ENCODE measurements at places on chromosomes 2 and 18.

GRCh38 chr2:184611361-184612085 lies 13.2 kb downstream of the ZNF804A start:
- DNase-seq: peak; percentile 6

DNA sequence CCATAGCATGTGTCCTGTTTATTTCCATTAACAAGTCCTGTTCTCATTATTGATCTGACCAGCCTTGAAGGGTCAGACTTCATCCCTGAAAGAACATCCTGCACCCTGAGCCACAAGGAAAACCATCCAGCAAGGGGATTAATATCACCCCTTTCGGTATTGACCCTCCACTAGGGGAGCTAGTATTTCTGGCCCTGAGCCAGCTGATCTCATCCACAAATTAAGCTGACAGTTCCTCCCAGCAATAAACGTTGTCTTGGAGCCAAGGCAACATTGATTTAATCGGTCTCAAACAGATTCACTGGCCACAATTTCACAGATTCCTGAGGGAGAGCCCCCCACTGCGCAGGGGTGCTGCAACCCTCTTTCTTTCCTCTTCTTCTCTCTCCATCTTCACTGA lies 353.1 kb upstream of the FANCL start:
- DNase-seq: peak; percentile 39

- DNase-seq: no peak
Measured at GRCh38 chr2:23967846-23968245, 27.6 kb downstream of the UBXN2A start.

- no peak for DNase-seq
Measured at GRCh38 chr2:197782126-197782525, 3.0 kb downstream of the BOLL start.

- peak; percentile 61 for DNase-seq
Measured at GRCh38 chr2:165401285-165401852, 68.1 kb upstream of the CSRNP3 start.

DNA sequence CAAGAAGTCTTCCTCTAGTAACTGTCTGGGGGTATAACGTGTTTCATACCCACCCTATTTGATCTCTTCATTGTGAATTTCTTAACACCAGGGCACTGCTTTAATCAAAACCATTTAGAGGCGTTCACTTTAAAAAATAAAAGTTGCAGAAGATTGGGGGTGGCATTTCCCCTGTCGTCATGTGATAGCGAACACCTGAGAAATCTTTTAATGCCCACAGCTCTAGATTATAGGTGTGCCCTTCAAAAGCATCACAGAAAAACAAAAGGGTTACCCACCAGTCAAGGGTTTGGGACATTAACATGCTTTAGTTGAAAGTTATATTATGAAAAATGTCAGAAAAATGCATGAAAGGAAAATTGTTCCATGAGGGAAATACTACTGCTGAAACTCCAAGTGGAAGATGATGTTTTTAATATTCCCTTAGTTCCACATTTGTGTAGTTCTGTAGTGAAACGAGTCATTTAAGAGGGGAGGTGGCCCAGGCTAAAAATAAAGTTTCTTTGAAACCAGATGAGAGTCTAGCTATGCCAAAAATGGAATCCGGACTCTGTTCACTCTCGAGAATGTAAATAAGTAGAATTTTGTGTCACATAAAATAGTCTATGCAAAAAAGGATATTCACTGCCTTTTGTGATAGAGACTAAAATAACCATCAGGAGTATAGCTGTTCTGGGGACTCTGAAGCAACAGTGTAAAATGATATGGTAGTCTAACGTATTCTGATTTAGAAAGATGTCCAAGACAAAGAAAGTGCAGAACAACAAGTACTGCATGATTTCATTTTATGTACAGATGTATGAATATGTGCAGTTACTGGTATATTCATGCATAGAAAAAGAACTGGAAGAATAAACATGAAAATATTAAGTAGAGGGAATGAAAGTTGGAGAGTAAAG lies 95.3 kb downstream of the TMEM247 start:
- DNase-seq: peak; percentile 10

DNA sequence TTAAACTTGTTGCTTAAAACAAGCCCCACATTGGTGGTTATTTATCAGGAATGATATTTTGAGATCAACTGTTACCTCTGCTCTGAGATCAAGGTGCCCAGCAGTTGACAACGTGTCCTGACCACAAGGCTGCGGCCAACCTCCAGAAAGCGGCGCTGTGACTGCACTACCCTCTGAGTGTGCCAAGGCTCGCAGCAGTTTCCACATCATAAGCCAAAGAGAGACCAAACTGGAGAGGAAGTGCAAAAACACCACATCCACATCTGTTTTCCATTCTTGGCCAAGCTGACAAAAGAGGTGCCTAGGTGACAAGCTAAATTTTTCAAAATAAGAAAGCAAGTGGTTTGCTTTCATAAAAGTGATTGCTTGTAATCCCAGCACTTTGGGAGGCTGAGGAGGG lies 410.8 kb upstream of the POU3F3 start:
- DNase-seq: no peak

DNA sequence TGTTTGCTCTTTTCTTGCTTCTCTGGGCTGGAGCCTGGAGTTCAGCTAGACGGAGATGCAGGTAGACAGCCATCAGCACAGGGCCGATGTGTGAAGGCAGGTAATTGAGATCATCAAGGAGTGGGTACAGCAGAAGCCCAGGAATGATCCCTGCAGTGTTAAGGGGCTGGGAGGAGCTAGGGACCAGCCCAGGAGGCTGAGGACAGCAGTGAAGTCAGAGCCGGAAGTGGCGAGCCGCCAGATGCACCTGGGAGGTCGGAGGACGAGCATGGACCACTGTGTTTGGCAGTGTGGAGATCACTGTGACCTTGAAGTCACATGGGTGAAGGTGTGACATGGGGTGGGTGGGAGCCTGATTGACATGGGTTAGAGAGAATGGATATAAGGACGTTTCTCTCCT lies 6.2 kb upstream of the ZNF236 start:
- DNase-seq: no peak

- peak; percentile 39 for DNase-seq
Measured at GRCh38 chr2:45131587-45131986, 122.3 kb upstream of the SIX2 start.

GRCh38 chr2:184834699-184835397 lies 236.5 kb downstream of the ZNF804A start:
- no peak for DNase-seq

- DNase-seq: peak; percentile 70
Measured at GRCh38 chr2:96537066-96537733, 648 bp downstream of the ARID5A start.

DNA sequence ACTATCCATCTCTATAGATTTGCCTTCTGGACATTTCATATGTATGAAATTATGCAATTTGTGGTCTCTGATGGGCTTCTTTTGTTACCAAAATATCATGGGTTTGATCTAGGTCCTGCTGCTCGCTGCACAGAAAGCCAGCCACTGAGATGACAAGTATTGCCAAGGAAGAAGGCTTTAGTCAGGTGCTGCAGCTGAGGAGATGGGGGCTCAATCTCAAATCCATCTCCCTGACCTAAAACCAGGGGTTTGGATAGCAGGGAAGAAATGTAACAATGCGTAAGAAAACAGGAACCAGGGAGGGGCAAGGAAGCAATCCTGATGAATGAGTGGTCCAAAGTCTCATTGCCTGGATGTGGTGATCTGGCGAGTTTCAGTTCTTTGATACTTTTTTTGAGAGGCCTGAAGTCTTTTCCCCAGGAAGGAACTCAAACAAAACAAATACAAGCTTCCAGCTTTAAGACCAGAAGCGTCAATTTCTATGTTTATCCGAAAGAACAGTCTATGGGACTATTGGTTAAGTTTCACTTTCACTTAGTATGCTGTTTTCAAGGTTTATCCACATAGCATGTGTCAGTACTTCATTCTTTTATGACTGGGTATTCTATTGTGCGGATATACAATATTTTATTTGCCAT lies 3.4 kb upstream of the CKAP2L start:
- DNase-seq: peak; percentile 11

DNA sequence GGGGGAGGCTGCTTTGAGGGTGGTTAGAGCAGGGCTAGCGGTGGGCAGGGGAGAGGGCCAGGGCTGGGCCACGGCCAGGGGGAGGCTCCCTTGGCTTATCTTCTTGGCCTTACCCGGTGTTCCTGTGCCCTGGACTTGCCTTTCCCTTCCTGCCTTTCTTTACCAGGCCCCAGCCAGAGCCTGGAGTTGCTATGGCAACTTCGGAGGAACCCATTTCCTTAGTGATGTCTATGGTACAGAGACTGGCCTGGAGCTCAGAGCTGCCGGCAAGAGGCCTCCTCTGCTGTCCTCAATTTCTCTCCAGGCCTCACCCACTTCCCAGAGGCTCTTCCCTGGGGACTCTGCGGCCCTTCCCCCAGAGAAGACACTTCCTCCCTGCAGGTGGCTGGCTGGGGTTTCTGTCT lies 11.5 kb downstream of the SPEG start:
- peak; percentile 53 for DNase-seq

DNA sequence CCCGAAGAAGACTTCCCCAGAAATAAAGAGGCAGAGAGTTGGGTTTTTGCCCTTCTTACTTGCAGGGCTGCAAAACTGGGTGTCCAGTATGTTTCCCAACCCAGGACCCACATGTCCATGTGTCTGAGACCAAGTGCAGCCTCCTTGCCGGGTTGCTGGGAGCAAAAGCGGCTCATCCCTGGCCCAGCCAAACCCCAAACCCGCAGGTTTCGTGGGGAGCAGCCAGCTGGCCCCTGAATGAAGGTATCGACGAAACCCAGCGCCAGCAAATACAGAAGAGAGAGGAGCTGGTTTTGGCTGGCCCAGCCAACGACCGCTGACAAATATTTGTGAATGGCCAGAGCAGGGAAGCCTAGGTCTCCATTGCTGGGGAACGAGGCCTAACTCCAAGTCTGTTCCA lies 197.1 kb downstream of the SMAD7 start:
- DNase-seq: no peak

- no peak for DNase-seq
Measured at GRCh38 chr2:189147361-189147760, 32.2 kb downstream of the COL5A2 start.

DNA sequence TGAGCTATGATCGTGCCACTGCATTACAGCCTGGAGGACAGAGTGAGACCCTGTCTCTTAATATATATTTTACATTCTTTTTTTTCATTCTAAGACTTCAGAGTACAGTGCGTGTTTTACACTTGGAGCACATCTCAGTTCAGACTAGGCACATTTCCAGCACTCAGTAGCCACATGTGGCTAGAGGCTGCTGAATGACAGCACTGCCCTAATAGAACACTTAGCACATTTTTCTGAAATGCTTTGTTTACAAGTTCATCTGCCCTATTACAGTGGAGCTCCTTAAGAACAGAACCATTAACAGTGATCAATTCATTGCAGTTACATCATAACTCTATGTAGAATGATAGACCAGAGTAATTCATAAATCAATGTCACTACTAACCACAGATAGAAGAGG lies 138.1 kb downstream of the SUCLG1 start:
- no peak for DNase-seq

- DNase-seq: no peak
Measured at GRCh38 chr2:15720561-15721307, 129.1 kb downstream of the DDX1 start.

- DNase-seq: no peak
Measured at GRCh38 chr2:16828828-16829160, 163.2 kb upstream of the CYRIA start.

GRCh38 chr2:168137510-168138180 lies 109.8 kb downstream of the STK39 start:
- no peak for DNase-seq

DNA sequence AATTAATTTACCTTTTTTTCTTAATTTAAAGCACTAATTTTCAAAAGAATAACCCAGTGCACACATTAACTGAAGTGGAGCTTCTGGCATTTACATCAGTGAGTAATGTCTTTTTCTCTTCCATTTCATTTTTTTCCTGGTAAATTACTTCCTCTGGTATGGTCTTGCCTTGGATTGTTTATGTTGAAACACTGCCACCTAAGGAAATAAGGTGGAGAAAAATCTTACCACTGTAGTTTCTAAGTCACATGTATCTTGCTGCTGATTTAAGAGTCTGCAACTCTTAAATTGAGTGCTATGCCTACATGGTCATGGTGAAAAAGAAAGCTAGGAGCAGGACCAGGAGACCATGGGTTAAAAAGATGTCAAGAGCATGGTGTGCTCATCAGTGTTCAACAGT lies 51.0 kb downstream of the TTC27 start:
- DNase-seq: peak; percentile 10

DNA sequence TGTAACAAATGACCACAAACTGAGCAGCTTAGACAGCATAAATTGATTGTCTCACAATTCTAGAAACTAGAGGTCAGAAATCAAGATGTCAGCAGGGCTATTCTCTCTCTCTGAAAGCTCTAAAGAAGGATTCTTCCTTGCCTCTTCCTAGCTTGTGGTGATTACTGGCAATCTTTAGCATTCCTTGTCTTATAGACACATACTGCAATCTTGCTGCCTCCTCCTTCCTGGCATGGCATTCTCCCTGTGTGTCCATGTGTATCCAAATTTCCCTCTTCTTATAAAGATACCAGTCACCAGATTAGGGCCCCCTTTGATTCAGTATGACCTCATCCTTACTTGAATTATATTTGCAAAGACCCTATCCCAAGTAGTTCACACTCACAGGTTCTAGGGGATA lies 2.3 kb downstream of the ASB3 start:
- no peak for DNase-seq

DNA sequence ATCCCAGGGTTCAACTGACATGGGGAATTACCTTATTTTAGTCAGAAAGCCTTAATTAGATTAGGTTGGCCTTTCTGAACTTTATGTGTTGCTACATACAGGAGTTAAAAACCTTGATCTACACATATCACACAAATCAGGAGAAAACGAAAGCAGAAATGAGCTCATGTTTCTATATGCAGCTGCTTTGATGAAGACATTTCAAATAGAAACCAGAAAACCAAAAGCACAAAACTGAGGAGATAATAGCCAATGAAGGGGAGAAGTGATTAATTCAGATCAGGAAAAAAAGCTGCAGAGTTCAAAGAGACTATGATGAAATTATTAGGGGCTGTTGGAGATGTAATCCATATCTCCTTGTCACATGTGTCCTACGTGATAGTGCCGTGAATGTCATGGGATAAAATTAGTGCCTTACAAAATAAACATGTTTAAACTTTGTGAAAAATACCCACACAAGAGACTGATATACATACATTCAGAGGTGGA lies 255.0 kb downstream of the CAMKMT start:
- peak; percentile 6 for DNase-seq

- no peak for DNase-seq
Measured at GRCh38 chr2:102291319-102292075, 19.9 kb upstream of the IL1RL1 start.

DNA sequence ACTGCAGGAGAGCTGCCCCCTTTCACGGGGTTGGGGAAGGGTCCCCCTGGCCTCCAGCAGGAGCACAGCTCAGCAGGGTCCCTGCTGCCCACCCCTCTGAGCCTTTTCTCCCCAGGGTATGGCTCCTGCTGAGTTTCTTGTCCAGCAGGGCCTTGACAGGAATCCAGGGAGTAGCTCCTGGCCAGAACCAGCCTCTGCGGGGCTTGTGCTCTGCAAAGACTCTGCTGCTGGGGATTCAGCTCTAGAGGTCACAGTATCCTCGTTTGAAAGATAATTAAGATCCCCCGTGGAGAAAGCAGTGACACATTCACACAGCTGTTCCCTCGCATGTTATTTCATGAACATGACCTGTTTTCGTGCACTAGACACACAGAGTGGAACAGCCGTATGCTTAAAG lies 21.2 kb downstream of the FOSL2 start:
- peak; percentile 61 for DNase-seq

- peak; percentile 88 for DNase-seq
Measured at GRCh38 chr2:128301501-128301966, 17.1 kb downstream of the HS6ST1 start.
